ENCODE measurements at places on chromosomes 11 and 22. TPM values are rescaled to one million over a fixed set of nuclear protein-coding genes. Genes with fewer than 3 reads are reported as not detected.

DNA sequence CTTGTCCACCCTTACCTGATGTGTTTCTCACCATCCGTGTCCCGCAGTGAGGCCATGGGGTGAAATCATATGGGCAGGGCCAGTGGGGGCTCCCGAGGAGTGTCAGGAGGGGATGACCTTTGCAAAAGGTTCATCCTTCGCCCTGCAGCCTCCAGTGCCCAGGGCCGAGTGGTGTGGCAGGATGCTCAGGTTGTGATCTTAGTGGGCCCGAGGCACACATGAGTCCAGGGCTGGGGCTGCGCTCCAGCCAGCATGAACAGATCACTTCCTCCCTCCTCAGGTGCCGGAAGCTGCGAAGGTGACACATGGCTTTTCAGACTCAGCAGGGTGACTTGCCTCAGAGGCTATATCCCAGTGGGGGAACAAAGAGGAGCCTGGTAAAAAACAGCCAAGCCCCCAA lies 2.8 kb upstream of the FKBP2 start:
- no peak for DNase-seq

GRCh38 chr11:31247321-31247720 lies 122.2 kb downstream of the DCDC1 start:
- DNase-seq: no peak

- DNase-seq: no peak
Observed at GRCh38 chr11:69367211-69367964, 73.4 kb downstream of the MYEOV start.

DNA sequence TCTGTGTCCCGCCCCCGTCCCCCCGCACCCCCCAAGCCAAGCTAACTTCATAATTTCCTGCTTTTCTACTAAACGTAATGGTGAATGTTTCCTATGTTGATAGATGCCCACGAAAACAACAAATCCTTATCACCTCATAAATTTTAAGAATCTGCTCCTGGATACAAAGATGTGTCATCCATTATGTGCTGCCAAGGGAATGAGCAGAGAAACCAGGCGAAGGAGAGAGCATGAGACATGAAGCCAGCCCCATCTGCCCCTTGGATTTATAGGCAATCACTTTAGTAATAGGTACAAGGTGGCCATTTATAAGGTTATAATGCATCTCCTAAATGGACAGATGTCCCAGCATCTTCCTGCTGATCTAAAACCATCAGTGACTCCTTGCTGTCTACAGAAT lies 30.3 kb downstream of the LAYN start:
- no peak for DNase-seq

- no peak for DNase-seq
Observed at GRCh38 chr11:68936358-68936636, 32.6 kb downstream of the IGHMBP2 start.

GRCh38 chr11:66268952-66269905 lies 790 bp downstream of the RAB1B start:
- DNase-seq: no peak

DNA sequence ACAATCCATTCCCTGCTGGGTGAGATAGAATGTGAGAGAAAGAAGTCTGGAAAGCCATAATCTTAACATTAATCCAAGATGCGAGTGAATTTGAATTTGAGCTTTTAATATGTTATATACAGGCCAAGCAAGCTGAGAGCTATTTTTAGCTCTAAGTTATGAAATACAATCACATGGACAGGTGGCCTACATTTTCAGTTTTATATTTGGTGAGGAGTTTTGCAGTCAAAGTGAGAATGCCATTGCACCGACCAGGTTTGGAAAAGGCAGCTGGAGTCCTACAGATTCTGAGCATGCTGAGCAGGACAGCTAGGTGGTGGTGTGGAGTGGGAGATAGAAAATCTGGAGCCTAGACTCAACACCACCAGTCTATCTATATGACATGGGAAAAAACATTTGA lies 12.0 kb downstream of the OR5B21 start:
- DNase-seq: no peak

DNA sequence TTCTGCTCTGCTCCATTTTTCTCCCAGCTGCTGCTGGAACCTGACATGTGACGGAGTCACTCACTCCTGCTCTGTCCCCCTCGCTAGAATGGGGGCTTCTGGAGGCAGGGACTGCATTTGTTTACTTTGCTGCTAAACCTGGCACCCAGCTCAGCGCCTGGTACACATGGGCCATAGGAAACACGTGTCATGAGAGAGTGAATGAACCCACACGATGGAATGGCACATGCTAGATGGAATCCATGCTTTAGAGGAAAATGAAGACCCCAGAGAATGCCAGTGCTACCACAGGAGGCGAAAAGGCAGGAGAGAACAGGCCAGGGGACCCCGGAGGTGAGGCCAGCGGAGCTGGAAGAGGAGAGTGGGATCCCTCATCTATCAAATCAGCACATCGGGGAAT lies 160.9 kb downstream of the MPPED1 start:
- no peak for DNase-seq

- peak; percentile 20 for DNase-seq
Observed at GRCh38 chr11:65014726-65015227, 817 bp downstream of the ARL2 start.

DNA sequence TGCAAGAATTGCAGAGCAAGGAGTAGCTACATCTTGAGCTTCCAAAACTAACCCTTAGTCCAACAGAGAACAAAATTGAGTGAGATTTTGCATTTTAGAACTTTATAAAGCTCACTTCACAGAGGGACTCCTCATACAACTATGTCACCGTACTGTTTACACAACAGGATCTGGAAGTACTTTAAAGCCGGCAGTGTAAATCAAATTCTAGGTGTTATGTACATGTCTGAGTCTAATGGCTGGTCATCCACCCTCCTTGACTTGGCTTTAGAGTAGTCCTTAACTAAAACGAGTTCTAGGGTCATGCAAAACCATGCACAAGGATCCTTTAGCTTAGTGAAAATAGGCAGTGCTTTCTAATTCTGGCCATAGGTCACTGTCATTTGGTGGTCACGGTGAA lies 23.5 kb downstream of the IRAG1 start:
- no peak for DNase-seq

- peak; percentile 91 for DNase-seq
Observed at GRCh38 chr11:120334894-120335462, 1.2 kb upstream of the ARHGEF12 start.

- no peak for DNase-seq
Observed at GRCh38 chr22:37065180-37065579, 13.6 kb downstream of the KCTD17 start.

- DNase-seq: no peak
Observed at GRCh38 chr11:83024270-83024854, 47.3 kb downstream of the RAB30 start.

GRCh38 chr11:111460340-111460739 lies 51.8 kb downstream of the BTG4 start:
- no peak for DNase-seq

GRCh38 chr11:109302591-109303334 lies 119.2 kb upstream of the C11orf87 start:
- DNase-seq: no peak

GRCh38 chr11:2398664-2399355 lies 1.7 kb upstream of the TSSC4 start:
- DNase-seq: no peak

The SLC36A4 gene
- total RNA-seq: 13.6 TPM

The ARFIP2 gene
- total RNA-seq: 28.6 TPM

The TIMP3 gene
- 89.6 TPM for total RNA-seq

The LRRC74B gene
- total RNA-seq: 0.20 TPM

The SIK3 gene
- 28.9 TPM for total RNA-seq

The ANKRD49 gene
- total RNA-seq: 12.7 TPM

The BCL2L13 gene
- total RNA-seq: 24.5 TPM

The SAC3D1 gene
- 3.5 TPM for total RNA-seq

The OR8D1 gene
- not detected for total RNA-seq

Measured in skin of body (tissue), 3 donors.